ENCODE measurements at places on chromosomes 7 and 10.

DNA sequence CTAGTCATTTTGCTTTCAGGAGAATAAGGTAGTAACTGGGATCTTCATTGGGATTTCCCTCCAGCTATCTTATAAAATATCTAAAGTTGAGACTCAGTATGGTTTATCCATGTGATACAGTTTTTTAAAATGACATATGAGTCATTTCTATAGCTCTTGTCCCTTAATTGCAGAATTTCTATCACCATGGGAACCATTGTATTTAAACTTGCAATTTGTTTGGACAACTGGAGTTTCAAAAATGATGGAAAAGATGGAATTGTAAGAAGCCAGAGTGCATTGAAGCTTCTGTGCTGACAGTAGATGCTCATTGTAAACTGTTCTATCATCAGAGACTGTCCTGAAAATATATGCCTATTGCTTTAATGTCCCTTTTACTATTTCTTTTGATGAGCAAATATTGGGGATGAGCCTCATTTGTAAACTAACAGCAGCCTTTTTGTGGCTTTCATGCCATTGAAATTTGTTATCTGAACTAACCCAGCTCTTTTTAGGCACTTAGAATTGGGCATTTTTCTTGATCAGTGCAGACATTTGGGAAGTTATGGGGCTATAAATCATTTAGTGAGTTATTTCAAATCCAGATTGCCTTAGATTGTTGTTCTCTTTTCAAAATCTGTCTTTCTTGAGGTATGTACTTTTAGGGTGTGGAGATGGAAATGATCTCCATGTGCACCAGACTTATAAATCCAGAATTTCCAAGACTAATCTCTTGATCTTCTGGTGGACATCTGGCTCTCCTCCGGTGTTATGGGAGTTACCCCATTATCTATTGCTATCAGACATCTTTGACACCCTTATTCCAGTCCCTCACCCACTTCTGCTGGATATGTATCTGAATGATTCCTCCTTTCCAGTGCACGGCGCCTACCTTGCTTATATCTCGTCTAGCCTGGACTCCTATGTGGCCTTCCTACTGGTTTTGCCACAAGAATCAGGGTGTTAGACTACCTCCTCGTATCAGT is 159.0 kb downstream of the SND1 start:
- DNase-seq = no peak

GRCh38 chr7:27093184-27093895 is 2.5 kb downstream of the HOXA1 start:
- no peak for DNase-seq

GRCh38 chr10:131771634-131772358 is 129.0 kb upstream of the PPP2R2D start:
- DNase-seq = no peak

DNA sequence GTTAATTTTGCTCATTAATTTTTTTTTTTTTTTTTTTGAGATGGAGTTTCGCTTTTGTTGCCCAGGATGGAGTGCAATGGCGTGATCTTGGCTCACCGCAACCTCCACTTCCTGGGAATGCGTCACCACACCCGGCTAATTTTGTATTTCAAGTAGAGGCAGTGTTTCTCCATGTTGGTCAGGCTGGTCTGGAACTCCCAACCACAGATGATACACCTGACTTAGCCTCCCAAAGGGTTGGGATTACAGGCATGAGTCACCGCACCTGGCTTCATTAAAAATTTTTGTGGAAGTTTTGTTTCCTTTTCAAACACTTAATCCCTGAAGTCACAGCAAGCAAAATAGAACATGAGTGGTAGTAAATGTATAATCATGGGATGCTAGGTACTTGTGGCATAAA is 857.2 kb upstream of the PHF14 start:
- no peak for DNase-seq

DNA sequence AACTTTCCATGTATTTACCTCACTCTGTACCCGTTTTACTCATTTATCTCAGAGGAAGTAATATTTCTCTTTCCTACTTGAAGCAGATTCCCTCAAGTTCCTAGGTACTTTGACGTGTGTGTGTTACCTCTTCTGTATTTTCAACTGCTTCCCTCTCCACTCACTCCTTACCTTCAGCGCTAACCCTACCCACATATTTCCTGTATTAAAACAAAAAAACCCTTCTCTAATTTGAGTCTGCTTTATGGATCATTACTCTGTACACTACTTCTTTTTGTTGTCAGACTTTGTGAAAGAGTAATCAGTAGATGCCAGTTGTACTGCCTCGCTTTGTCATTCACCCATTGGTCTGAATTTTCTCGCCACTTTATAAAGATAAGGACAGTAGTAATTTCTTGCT is 74.0 kb downstream of the CDK13 start:
- DNase-seq = no peak

DNA sequence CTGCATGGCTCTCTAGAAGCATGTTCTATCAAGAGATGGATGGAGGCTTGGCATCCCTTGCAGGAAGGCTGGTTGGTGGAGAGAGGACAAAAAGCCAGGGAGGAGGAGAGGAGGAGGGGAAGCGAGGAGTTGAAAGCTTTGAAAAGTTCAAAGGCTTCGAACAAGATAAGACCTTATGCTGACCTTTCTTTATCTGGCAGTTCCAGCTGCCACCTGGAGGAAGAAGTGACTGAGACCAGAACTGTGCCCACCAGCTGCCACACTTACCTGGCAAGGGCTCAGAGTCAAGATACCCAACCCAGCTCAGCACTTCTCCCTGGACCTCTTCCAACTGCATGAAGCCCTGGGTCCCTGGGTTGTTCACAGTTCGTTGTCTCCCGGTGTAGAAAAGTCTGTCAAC is 14.8 kb downstream of the CCL24 start:
- DNase-seq = no peak

GRCh38 chr10:102139281-102140110 is 6.7 kb downstream of the PPRC1 start:
- no peak for DNase-seq

DNA sequence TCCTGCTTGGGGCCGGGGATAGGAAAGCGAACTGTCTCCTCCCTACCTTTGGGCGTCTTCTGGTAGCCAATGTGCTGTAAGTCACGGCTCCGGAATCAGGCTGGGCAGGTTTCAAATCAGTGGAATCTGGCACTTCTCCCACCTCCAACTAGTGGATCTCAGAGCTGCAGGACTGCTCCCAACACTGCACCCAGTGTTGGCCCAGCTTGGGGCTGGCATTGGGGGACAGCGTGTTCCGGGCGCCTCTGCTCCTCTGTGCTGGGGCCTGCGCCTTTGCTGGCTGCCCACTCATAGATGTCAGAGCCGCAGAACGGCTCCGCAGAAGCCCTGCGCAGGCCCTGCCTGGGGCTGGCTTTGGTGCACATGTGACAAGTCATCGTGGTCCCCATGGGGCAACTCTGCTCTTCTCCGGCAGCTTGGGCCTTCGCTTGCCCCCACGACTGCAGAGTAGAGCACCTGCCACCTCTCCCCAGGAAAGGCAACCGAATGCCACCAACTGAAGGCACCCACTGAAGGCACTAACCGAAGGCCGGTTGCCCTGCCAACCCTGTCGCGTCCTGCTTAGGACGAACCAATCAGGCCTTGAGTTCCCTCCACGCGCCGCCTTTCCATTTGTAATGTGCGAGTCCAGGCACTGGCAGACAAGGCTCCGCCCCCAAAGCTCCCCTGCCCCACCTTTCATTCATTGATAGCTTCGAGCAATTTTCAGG is 85.5 kb upstream of the ABI1 start:
- no peak for DNase-seq

GRCh38 chr10:46020344-46020657 is 10.1 kb downstream of the NCOA4 start:
- no peak for DNase-seq

- DNase-seq = no peak
These were observed 7.6 kb upstream of the LEP start for GRCh38 chr7:128233471-128233870.

DNA sequence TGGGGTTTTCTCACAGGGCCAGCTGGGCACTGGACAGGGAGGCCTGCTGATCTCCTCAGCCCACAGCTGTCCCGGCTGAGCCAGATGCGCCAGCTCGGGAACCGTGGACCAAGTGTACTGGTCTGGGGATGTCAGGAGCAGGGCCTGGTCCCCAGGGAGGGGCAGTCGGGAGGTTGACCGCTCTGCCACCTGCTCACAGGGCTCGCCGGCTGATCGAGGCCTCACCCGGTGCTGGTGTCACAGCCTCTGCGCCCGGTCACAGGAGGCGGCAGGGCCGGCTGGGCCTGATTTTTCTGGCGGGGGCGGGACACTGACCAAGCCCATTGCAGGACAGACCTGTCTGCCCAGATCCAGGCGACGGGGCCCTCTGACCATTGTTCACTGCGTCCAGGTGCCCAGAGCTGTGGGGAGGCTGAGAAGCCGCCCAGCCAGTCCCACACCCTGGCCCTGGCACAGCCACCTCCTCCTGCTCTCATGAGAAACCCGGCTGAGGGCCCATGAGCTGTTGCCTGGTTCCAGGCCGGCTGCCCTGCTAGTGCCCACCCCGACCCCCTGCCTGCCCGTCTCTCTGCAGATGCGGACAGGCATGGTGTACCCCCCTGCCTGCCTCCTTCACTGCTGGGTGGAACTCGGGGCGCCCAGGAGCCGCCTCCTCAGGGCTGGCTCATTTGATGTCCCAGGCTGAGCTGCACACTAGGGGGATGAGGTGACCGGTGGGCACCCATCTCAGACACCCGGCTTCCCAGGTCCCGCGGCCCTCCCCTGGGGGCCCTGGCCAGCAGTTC is 3.0 kb upstream of the TMEM184A start:
- no peak for DNase-seq

GRCh38 chr10:25453619-25454018 is 278.8 kb downstream of the GPR158 start:
- DNase-seq = no peak

DNA sequence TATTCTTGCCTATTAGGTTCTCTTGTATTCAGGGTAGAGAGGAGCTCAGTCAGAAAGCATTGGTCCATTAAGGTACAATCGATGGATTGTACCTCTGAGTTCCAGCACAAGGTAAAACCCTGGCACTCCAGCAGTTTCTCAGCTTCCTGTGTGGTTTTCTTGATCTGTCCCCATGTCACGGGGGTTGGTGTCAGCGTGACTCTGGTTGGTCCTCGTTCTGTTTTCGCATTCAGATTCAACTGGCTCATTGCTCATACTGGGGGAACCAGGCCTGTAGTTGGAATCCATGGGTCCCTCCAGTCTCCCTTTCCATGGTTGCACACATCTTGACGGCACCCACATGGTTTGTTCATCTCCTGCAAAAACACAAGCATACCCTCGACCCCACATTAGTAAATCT is 32.7 kb upstream of the RASGEF1A start:
- no peak for DNase-seq

- no peak for DNase-seq
These were observed 52.8 kb upstream of the ZPBP start for GRCh38 chr7:50145801-50146338.

DNA sequence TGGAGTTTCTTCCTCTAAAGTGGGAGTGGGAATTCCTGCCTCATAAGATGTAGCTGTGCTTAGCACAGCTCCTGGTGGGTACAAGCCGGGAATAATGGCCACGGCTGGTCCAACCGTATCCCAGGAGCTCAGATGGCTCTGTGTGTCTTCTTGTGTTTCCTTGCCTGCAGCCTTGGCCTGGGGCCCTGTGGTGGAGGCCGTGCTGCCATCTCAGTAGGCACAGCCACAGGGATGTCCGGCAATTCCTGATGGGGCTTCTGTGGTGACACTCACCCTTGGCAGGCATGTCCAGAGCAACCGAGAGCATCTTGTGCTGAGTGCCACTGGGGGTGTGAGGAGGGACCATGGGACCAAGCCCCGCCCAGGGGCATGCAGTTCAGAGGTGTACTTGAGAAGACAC is 50.0 kb upstream of the AQP1 start:
- no peak for DNase-seq

DNA sequence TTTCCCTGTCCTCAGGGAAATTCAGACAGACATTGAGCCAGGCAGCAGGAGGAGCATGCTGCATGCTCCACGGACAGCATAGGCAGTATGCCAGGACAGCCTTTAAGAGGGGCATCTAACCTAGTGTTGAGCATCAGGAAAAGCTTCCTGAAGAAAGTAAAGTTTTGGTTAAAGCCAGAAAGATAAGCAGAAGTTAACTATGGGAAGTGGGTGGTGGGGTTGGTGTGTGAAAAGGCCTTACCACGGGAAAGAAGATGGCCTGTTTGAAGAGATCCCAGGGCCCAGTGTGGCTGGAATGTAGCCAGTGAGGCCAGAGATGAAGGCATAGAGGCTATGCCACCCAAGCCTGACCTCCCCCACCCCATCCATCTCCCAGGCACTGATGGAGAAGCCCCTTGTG is 102.4 kb upstream of the PLXNA4 start:
- DNase-seq = no peak

GRCh38 chr10:110756876-110757275 is 112.7 kb downstream of the RBM20 start:
- no peak for DNase-seq

DNA sequence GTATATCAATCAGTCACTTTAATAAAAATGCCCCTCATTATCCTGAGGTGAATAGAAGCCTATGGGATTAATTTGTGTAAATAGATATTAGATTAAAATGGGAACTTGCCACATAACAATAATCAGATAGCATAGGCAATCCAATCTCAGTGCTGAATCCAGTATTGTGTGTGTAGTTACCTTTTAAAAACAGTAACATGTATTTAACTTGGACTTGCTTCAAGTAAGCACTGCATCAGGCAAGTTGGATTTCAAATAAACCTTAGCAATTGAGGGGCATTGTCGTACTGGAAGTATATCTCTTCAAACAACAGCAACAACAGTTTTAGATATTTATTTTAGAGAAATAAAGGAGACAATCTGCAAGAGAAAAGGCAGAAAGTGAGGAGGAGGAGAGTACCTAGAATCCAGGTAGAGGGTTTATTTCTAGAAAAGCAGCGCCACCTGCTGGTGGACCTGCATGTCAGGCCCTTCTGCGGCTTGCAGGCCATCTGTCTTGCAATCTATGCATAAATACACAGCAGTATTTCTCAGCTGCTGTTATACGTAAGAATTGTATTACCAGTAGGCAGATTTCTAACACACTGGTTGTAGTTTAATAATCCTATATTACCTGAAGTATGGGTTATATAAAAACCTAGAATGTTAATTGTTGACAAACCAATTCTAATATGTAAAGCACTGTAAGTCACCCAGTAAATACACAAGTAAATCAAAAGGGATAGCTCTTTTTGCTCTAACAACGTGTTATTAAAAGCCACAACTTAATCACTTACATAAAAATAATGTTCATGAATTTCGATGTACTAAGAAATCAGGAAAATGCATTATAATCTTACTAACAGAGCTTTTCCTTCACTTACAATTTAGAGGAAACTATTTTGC is 652.8 kb downstream of the KCNMA1 start:
- peak; percentile 67 for DNase-seq

DNA sequence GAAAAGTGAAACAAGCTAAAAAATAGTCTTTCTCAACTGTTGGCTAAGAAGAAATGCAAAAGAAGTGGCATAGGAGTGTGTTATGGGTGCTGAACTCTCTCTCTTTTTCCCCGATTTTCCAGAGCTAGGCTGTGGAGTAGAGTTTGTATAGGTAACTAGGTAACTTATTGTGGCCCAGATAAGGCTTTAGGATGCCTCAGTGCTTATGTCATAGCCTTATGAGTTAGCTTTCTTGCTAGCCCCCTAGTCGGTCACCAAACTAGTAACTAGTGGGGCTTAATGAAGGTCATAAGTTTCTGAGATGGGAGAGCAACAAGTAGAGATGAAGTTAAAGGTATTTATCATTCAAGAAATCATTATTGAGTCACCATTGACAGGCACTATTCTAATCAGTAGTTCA is 32.4 kb downstream of the BPGM start:
- DNase-seq = no peak
